Left kidney (tissue), 8 donors: ENCODE measurements at places on chromosomes 7 and 10. TPM values are rescaled to one million over a fixed set of nuclear protein-coding genes. Genes with fewer than 3 reads are reported as not detected.

DNA sequence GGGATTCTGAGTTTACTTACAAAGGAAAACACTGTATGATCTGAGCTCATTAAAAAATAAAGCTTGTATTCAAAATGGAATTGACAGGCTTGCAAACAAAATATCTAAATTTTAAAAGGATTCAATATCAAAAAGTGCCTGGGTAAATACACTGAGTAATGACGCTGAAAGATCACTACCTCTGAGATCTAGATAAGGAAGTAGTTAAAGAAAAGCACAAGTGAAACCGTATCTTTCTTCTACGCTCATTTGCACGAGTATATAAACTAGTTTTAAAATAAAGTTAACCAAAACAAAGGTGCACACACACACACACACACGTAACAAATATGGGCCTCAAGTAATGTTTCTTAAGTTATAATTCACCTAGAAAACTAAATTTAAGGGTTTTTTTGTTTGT, 93.4 kb downstream of the SNX13 start:
- DNase-seq: no peak

GRCh38 chr7:83212883-83213282, 50.2 kb upstream of the PCLO start:
- no peak for DNase-seq

DNA sequence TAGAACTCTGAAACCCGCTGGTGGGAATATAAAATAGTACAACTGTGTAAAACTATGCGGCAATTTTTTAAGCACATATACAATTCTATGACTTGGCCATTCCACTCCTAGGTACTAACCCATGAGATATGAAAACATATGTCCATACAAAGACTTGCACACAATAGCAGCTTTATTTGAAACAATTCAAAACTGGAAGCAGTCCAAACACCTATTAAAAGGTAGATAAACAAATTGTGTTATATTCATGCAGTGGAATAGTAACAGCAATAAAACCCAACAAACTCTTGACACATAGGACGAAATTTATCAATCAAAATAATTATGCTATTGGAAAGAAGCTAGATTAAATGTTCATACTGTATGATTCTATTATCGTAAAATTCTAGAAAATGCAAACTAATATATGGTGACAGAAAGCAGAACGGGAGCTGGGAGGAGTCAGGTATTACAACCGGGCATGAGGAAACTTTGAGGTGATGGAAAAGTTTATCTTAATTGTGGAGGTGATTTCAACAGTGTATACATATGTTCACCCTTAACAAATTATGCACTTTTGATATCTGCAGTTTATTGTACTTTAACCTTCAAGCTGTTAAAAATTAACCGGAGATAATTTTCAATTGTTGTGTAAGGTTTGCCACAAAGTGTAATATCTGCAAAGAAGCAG, 803 bp upstream of the STK31 start:
- DNase-seq: no peak

GRCh38 chr10:68526634-68527307, 552 bp downstream of the SLC25A16 start:
- DNase-seq: peak; percentile 32

- DNase-seq: no peak
Measured at GRCh38 chr7:8263048-8263447, 1.1 kb upstream of the ICA1 start.

- DNase-seq: no peak
Measured at GRCh38 chr10:12019283-12019971, 23.2 kb downstream of the UPF2 start.

Gene ST8SIA6
- polyA plus RNA-seq: 1.7 TPM

Gene AGAP5
- polyA plus RNA-seq: 35.2 TPM

Gene MALRD1
- polyA plus RNA-seq: 2.2 TPM

Gene SPDYE18
- polyA plus RNA-seq: 0.85 TPM
